ENCODE measurements at places on chromosomes 3 and 15.

DNA sequence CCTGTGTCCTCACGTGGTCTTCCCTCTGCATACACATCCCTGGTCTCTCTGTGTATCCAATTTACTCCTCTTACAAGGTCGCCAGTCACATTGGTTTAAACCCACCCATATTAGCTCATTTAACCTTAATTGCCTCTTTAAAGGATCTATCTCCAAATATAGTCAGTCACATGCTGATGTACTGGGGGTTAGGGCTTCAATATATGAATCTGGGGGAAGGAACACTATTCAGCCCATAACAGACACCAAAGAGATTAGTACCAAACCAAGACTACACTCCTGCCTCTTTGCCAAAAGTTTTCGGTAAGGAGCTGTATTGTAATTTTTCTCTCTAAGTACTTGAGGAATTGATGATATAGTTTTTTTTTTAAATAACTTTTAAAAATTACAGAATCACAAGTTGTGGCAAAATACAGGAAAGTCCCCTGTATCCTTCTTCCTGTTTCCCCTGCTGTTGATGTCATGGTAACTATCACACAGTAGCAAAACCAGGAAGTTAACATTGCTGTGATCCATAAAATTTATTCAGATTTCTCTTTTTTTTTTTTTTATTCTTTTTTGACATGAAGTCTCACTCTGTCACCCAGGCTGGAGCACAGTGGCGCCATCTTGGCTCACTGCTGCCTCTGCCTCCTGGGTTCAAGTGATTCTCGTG, 67.8 kb downstream of the SLCO3A1 start:
- DNase-seq = no peak

DNA sequence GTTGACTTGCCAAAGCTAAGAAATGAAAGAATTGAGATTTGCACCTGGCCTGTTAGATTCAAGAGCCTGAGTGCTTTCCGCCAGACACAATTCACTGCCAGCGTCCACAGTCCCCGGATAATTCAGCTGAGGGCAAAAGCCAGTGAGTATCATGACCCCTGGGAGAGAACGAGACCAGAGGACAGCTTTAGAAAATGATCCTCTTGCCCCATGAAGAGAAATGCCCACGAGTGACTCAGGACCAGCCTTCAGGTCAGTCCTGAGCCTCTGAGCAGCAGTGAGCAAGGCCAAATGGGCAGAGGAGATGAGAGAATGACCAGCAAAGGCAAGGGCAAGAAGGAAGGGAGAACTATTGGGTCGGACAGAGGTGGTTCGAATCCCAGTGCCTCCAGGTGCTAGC, 273.5 kb downstream of the FAM43A start:
- DNase-seq = no peak

- no peak for DNase-seq
Measured at GRCh38 chr15:55846116-55846707, 103.3 kb upstream of the PRTG start.

GRCh38 chr15:64950888-64951287, 38.8 kb downstream of the SPG21 start:
- no peak for DNase-seq

- DNase-seq = no peak
Measured at GRCh38 chr3:142523921-142524566, 54.5 kb downstream of the ATR start.

- DNase-seq = no peak
Measured at GRCh38 chr3:189739378-189739777, 108.2 kb downstream of the TP63 start.

- no peak for DNase-seq
Measured at GRCh38 chr15:98889930-98890695, 117.5 kb downstream of the PGPEP1L start.

GRCh38 chr15:53359038-53359437, 400.4 kb downstream of the WDR72 start:
- no peak for DNase-seq

DNA sequence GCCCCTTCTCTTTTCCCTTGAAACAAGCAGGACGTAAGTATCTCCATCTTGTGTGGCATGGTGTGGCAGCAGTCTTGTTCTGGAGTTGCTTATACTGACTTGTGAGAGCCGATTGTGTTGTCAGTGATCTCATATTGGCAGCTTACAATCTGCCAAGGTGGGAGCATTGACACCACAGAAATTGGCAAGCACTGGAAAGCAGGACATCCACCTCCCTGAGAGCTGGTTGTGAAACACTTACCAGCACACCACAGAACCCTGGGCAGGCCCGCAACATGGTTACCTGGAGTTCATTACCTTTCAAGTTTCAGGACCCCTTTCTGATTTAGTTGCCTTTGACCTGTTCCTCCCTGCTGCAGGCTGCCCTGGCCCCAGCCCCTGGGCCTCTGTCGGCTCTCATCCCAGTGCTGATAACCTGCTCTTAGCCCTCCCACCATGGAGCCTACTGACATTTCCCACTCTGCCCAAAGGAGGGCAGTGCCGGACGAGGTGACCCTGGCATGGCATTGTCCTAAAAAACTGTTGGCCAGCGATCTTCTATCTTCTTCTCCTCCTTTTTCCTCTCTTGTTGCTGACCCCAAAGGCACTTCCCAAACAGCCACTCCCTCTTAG, 10.6 kb upstream of the ATP2B2 start:
- no peak for DNase-seq

- no peak for DNase-seq
Measured at GRCh38 chr3:36433511-36433910, 53.2 kb downstream of the STAC start.

- DNase-seq = no peak
Measured at GRCh38 chr3:65484964-65485363, 553.8 kb downstream of the MAGI1 start.

DNA sequence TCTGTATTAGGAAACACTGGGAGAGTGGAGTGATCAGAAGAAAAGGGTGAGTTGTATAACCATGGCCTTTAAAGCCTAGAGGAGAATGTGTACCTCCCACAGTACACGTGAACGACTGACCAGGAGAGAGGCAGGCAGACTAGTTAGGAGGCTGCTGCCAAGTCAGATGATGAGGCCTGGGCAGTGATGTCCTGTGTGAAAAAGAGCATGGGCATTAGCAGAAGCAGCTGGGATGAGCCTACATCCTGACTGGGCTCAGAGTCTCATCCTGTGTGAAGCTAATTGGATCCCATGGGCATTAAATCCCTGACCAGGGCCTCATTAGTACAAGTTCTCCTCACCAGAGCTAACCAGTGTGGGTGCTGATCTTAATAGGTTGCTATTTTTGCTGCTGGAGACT, 89.1 kb upstream of the SLC2A2 start:
- DNase-seq = no peak

- no peak for DNase-seq
Measured at GRCh38 chr15:56660943-56661342, 72.4 kb downstream of the ZNF280D start.

GRCh38 chr3:150180334-150180733, 209.6 kb upstream of the PFN2 start:
- DNase-seq = no peak

- DNase-seq = no peak
Measured at GRCh38 chr3:46926039-46926438, 48.5 kb downstream of the PTH1R start.

DNA sequence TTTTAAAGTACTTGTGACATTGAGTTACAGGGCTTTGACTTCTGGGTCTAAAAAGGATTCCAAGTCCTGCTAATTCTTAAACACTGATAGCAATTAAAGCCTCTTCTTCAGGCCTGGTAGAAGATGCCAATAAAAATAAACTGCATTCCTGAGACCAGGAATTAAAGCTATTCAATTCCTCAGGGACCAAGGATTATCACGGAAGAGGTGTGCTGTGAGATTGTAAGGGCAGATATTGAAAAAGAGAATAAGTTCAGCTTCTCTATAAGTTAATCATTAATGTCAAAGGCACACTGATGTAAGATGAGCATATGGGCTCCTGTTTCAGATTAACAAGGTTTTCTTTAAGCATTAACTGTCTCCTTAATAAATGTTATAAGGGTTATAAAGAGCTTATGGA, 611.3 kb downstream of the SI start:
- DNase-seq = no peak

- no peak for DNase-seq
Measured at GRCh38 chr3:188082450-188082849, 71.5 kb upstream of the LPP start.

- no peak for DNase-seq
Measured at GRCh38 chr3:99872923-99873254, 55.2 kb downstream of the CMSS1 start.

DNA sequence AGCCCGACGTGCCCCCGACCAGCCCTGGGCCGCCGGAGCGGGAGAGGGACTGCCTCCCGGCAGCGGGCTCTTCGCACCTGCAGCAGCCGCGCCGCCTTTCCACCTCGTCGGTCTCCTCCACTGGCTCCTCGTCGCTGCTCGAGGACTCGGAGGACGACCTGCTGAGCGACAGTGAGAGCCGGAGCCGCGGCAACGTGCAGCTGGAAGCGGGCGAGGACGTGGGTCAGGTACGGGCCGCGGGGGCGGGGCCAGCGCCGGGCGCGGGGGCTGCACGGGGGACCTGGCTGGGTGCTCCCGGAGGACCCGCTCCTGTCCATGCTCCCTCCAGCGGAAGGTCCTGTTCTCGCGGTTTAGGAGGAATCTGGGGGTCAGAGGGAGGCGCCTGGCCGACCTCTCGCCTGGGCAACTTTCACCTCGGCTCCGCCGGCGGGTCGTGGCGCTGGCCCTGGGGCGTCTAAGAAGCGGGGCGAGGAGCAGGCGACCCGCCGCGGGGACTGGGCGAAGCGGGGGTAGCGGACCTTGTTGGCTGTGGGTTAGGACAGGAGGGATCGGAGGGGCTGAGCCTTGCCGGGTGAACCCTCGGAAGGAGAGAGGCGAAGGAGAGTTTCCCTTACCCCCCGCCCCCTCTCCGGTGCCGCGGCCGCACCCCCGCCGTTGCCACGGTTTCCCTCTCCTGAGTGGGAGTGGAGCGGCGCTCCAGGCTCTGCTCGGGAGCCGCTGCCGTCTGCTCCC, 682 bp downstream of the ITPKA start:
- no peak for DNase-seq

- no peak for DNase-seq
Measured at GRCh38 chr3:197015790-197016736, 13.6 kb downstream of the MELTF start.

GRCh38 chr3:72186400-72186855, 401.5 kb upstream of the PROK2 start:
- DNase-seq = no peak

DNA sequence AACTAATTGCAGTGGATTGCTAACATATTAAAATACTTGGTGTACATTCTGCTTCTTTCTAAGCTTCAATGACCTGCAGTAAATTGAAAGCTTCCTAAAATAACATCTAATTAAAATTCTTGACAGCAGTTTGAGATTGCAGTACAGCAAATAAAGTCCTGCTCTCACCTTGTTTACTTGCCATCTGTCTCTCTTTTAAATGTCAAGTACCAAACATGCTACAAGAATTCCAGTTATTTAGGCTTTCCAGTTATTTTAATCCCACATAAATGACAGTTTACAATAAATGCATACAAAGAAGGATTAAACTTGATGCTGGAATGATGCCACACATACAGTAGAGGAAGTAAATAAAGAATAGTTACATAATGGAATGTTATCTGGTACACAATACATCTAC, 33.2 kb downstream of the CBLB start:
- DNase-seq = no peak

- no peak for DNase-seq
Measured at GRCh38 chr3:71311661-71312046, 271.9 kb downstream of the FOXP1 start.

DNA sequence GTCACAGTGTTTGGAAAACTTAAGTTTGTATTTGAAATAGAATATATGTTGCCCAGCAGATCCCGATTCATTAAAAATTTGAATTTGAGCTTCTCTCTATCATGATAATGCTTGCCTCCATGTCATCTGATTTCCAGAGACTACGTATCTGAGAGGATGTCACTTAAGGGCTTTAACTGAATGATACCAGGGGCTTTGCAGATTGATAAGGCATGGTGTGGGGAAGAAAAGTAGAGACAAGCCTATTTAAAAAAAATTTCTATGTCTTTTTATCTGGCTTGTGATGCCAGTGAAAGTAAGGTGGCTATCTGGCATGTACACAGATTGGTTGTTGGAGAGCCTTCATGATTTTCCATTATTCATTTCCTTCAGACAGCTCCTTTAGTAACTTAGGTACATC, 72.7 kb downstream of the UBE2E2 start:
- no peak for DNase-seq

DNA sequence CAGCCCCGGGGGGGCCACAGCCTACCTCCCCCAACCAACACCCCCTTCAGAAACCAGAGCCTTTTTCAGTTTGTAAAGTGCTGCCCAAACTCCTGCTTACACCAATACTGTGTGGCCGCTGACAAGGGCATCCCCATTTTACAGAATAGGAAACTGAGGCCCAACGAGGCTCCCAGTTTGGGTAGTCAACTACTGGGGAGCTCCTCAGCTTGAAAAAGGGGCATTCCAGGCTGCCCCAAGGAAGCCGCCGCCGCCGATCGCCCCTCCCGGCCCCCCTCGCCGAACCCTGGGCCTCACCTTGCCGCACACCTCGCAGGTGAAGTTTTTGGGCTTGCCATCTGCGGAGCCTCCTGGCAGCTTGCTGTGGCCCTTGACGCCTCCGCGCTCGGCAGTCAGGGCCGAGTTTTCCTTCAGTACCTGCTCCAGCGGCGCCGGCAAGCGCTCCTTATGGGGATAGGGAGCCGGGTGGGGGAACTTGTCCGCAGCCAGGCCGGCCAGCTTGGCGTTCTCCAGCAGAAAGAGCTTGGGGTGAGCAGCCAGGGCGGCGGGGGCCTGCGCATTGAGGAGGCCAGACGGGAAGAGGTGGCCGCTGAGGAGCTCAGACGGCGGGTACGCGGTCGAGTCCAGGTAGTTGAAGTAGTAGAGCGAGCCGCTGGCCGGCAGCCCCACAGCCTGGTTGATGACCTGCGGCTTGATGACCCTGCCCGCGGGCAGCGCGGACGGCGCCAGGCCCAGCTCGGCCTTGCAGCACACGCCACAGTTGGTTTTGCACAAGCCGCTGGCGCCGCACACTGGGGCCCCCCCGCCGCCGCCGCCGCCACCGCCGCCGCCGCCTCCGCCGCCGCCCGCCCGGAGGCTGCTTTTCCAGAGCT, 1.4 kb downstream of the FEZF2 start:
- no peak for DNase-seq

DNA sequence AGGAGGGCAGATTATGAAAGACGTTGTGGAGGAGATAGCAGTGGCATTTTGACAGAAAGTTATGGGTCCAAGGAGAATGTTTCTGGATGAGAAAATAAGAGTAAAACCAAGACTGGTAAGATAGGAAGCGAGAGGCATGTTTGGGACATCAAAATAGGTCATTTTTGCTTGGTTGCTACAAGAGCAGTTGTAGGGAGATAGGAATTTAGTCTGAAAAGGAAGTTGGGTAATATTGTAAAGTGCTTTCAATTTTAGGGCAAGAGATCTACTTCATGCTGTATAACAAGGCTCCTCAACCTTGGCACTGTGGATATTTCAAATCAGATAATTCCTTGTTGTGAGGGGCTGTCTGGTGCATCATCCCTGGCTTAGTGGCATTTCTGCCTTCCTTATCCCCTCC, 118.0 kb upstream of the DPH6 start:
- DNase-seq = no peak

GRCh38 chr3:184596886-184597575, 35.4 kb downstream of the EPHB3 start:
- DNase-seq = no peak
